ENCODE measurements at places on chromosomes 6 and 20.

GRCh38 chr6:38572186-38572813, 67.4 kb downstream of the BTBD9 start:
- DNase-seq, result no peak

DNA sequence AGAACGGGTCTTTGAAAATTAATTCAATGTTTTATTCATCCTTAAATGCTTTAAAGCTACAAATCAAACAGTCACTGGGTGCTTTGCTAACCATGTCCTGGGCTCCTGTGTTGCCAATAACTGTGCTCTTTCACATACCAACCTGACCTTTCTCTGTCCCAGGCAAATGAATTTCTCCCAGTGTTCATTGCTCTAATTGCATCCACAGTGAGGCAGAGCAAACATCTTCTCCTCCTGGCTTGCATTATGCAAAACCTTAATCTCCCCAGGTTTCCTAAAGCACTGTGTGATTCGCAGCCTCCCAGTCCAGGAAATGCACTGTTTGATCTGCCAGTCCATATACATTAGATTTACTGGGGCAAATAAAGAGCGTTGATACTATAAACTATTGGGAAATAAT, 219.0 kb downstream of the PREX1 start:
- DNase-seq, result no peak

DNA sequence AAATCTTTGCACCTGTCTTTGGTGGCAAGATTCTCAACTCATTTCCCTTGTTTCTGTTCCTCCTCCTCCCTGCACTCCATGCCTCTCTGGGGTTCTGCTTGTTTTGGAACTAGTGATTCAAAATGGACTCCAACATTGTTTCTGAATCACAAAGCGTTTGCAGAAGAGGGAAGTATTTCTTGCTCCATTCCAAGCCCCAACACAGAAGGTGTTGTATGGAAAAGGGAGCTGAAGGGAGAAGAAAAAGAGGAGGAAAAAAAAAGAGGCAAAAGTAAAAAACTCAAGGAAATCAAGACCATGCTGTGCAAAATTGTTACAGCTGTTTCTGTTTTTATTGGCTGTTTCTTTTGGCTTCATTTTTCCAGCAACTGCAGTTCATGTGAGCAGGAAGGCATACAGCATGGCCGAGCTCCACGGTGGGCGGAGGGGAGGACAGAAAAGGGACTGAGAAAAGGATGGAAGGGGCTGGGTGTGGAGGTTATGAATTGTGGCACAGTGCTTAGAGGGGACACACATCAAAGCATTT, 66.9 kb upstream of the PRL start:
- DNase-seq, result no peak

DNA sequence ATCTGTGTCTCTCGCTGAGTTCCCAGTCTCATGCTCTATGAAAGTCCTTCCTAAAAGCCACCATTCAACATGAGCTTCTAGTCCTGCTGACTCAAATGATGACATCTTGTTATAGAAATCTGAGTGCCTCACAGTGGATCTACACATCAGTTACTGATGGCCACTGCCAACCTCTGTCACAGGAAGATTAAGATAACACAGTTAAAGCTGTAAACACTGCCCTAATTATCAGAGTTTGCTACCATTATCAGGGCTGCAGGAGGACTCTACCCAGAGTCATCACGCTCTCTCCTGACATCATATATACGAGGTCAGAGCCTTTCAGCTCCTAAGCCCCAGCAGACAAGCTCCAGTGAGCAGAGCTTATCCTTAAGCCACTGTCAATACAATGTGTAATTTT, 63.2 kb downstream of the HIVEP2 start:
- DNase-seq, result no peak
